WTC11 (cell line): ENCODE measurements at places on chromosomes 1 and 21. TPM values are rescaled to one million over a fixed set of nuclear protein-coding genes. Genes with fewer than 3 reads are reported as not detected.

DNA sequence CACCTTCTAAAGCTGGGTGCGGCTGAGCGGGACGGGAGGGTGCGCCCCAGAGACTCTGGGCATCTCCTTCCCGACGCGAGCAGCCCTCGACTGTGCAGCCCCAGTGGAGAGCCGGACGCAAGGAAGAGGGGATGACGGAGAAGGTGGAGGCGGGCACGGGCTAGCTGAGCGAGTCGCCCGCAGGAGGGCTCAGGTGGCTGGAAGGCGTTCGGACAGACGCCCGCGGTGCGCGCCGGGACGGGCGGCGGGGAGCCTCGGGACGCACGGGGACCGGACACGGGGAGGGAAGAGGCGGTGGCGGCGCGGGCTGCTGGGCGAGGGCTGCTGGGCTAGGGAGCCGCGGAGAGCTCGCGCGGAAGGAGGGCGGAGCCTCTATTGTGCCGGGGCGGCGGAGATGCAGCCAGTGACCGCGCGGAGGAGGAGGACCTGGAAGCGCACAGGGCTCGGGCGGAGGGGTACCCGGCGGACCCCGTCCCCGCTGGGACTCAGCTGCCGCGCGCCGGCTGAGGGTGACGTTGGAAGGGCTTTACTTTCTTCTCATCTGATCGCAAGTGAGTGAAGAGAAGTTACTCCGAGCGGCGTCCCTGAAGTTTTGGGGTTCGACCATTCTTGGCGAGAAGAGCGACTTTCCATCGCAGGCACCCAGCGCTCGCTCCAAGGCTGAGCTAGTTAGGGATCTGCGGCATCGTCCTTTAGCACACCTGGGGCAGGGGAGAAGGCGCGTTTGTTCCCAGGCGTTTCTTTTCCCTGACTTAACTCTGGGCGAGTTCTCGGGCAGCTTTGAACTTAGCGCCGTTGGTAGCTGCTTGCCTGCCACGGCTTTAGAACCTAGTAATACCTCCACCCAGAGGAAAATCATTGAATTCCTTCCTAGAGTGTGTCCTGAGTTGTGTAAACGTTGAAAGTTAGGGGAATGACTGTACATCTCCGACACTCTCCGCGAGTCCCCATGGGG is at the start of gene OLFML2B:
Gene OLFML2B, minus strand, starts transcription at position 323 of the 955 bp plus-strand sequence. CDS start 439 bp downstream, outside the sequence.
- H3K27ac ChIP-seq = no peak within 1 kb of the TSS
- H3K4me1 ChIP-seq = peaks cover 32% of the 10 kb centered on the region
- peak within 1 kb of the TSS; percentile 86 for H3K4me3 ChIP-seq
- peaks cover 65% of the 10 kb centered on the region for H3K27me3 ChIP-seq

DNA sequence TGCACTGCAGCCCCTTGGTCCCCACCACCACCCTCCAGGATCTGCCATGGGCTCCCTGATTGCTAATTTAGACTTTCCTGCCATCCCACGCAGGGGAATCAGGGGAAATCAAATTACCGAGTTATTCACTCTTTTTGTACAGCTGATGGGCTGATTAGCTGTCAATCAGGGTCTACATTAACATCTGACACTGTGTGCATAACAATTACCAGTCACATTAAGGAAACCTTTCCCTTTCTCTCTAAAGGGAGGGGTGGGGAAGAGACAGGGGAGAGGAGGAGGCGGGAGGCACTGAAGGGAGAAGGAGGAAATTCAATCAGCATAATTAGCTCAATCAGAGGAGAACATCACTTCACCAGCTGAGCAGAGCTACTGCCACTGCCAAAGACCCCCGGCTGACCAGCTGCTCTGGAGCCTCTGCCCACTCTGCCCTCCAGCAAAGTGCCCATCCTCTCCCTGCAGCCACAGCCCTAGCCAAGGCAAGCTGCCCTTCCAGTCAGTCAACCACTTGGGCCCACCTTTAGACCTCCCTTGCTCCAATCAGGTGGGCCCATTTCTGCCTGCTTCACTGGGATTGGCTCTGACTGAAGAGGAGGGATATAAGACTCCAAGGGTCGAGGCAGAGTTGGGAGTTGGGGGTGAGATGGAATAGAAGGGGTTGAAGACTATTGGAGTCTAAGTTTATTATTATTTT is 199.3 kb upstream of the ZC3H12A start:
- DNase-seq = no peak
- H3K4me1 ChIP-seq = peaks cover 32% of the 10 kb centered on the region
- no peaks in the 10 kb centered on the region; the same call in 1 of the 2 replicates for H3K27me3 ChIP-seq
- H3K36me3 ChIP-seq = peaks cover 5% of the 10 kb centered on the region
- no peak overlapping the region for H3K27ac ChIP-seq

GRCh38 chr1:217363319-217363718 is 267.6 kb downstream of the GPATCH2 start:
- no peak for DNase-seq
- H3K27me3 ChIP-seq = peaks cover 24% of the 10 kb centered on the region
- H3K4me1 ChIP-seq = 0 out of 2 replicates have a peak, but pooled peaks cover 4% of the 10 kb centered on the region
- no peak overlapping the region for H3K4me3 ChIP-seq

DNA sequence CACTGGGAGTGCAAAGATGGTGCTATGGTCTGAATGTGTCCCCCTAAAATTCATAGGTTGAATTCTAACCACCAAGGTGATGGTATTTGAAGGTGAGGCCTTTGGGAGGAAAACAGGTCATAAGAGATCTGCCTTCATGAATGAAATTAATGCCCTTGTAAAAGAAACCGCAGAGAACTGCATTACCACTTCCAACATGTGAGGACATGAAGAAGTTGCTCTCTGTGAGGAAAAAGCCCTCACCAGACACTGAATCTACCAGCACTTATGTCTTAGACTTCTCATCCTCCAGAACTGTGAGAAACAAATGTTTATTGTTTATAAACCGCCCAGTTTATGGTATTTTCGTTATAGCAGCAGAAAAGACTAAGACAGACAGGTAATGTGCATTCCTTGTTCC is 224.7 kb upstream of the C1orf87 start:
- no peaks in the 10 kb centered on the region for H3K4me1 ChIP-seq
- H3K27me3 ChIP-seq = no peaks in the 10 kb centered on the region
- no peak overlapping the region for H3K27ac ChIP-seq

- peaks cover 10% of the 10 kb centered on the region for H3K4me1 ChIP-seq
- H3K36me3 ChIP-seq = no peaks in the 10 kb centered on the region
- DNase-seq = no peak
- H3K4me3 ChIP-seq = no peak overlapping the region
These were observed 2.0 kb downstream of the PCP4 start for GRCh38 chr21:39869141-39869818.

DNA sequence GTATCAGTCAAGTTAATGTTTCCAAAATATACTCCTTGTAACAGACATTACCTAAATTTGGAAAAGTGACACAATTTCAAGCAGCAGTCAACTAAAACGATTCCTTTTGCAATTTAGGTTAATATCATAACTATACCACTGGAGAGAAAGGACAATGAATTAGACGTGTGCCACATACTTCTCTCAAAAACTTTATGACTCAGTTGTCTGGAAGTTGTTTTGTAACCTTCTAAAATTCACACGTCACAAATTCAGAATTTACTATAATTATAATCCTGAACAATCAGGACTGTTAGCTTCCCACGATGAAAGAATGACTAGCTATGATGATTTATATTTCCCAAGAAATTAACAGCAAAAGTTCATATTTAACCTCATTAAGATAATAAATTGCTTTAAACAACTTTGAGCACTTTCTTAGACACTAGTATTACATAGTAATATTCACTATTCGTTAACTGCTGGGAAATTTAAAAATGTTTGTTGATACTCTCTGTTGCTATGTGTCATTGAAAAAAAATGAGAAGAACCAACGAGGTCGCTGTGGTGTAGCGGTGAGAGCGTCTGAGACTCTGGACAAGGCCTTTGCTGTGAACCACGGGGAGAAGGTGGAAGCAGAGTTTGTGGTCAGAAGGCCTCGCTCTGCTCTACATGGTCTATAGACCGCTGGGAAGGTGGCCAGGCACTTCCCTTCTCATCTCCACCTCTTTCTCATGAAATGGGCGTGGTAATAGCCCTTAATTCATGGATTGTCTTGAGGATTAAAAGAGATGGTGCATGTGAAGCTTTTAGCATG is 27.9 kb upstream of the BATF3 start:
- no peak for DNase-seq
- H3K4me1 ChIP-seq = no peaks in the 10 kb centered on the region
- no peak overlapping the region for H3K27ac ChIP-seq
- peaks cover 38% of the 10 kb centered on the region for H3K36me3 ChIP-seq

- H3K4me3 ChIP-seq = no peak overlapping the region
- no peak for DNase-seq
- peaks cover 8% of the 10 kb centered on the region for H3K4me1 ChIP-seq
- H3K36me3 ChIP-seq = peaks cover 9% of the 10 kb centered on the region
- H3K27me3 ChIP-seq = no peaks in the 10 kb centered on the region; the same call in 1 of the 2 replicates
These were observed 44.9 kb downstream of the EVA1C start for GRCh38 chr21:32457360-32457840.

GRCh38 chr1:19033926-19034680 is 77.6 kb upstream of the IFFO2 start:
- no peak overlapping the region for H3K27ac ChIP-seq
- H3K4me3 ChIP-seq = no peak overlapping the region
- H3K4me1 ChIP-seq = no peaks in the 10 kb centered on the region
- no peaks in the 10 kb centered on the region for H3K36me3 ChIP-seq
- peak; percentile 8 for DNase-seq
- H3K27me3 ChIP-seq = no peaks in the 10 kb centered on the region

GRCh38 chr1:93851878-93852277 is 27.1 kb downstream of the DNTTIP2 start:
- H3K4me3 ChIP-seq = no peak overlapping the region
- H3K27ac ChIP-seq = no peak overlapping the region
- peaks cover 2% of the 10 kb centered on the region; the same call in 1 of the 2 replicates for H3K4me1 ChIP-seq
- no peak for DNase-seq
- peaks cover 12% of the 10 kb centered on the region for H3K27me3 ChIP-seq

DNA sequence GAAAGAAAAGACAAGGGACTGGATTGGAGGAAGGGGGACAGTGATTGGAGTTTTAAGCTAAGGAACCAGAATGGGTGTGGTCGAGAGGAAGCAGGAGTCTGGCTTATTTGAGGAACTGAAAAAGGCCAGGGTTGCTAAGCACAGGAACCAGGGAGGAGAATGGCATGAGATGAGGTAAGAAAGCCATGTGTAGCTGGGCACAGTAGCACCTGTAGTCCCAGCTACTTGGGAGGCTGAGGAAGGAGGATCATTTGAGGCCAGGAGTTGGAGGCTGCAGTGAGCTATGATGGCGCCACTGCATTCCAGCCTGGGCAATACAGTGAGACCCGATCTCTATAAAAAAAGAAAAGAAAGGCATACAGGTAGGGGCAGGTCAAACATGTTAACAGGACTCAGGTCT is 8.1 kb upstream of the KHDRBS1 start:
- H3K4me3 ChIP-seq = no peak overlapping the region
- H3K27me3 ChIP-seq = peaks cover 4% of the 10 kb centered on the region; the same call in 1 of the 2 replicates
- H3K36me3 ChIP-seq = no peaks in the 10 kb centered on the region
- DNase-seq = no peak
- H3K4me1 ChIP-seq = peaks cover 28% of the 10 kb centered on the region

GRCh38 chr1:6157528-6158174 is 22.5 kb downstream of the CHD5 start:
- H3K4me1 ChIP-seq = peaks cover 6% of the 10 kb centered on the region
- no peak overlapping the region for H3K27ac ChIP-seq
- no peak overlapping the region for H3K4me3 ChIP-seq
- no peak for DNase-seq

DNA sequence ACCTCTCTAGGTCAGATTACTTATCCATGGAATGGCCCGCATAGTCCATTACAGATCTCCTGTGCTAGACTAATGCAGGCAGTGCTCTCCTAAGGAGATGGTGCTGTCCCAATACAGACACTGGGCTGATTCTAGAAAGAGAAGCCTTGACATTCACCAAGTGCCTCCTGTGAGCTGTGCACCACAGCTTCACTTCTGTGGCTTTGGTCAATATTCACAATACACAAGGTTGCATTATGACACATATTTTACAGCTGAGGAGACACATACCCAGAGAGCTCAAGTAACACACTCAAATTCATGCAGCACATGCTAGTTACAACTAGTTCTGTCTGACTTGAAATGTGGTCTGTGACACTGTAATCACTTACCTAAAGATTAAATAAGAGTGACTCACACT is 59.4 kb upstream of the LRRC8B start:
- H3K27ac ChIP-seq = no peak overlapping the region
- H3K4me1 ChIP-seq = no peaks in the 10 kb centered on the region
- H3K27me3 ChIP-seq = no peaks in the 10 kb centered on the region; the same call in 1 of the 2 replicates
- no peak overlapping the region for H3K4me3 ChIP-seq
- no peaks in the 10 kb centered on the region for H3K36me3 ChIP-seq

DNA sequence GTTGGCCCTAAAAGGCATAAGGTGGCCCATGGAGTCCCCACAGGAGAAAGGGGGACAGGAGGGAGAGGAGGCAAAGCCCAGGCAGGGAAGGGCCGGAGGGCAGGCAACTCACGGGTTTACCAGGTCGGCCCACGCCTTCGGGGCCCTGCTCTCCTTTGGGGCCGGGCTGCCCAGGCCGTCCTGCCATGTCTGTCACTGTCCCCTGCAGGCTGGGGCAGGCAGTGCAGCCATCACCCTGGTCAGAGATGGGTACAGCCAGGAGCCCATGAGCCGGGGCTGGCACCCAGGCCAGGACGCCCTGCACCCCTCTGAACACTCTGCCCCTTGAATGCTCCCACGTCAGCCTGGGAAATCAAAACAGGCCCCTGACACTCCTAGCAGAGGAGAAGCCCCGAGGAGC is 19.8 kb downstream of the COL16A1 start:
- H3K4me3 ChIP-seq = no peak overlapping the region
- no peaks in the 10 kb centered on the region; the same call in 1 of the 2 replicates for H3K27me3 ChIP-seq
- no peaks in the 10 kb centered on the region for H3K36me3 ChIP-seq
- DNase-seq = peak; percentile 81
- H3K27ac ChIP-seq = no peak overlapping the region

GRCh38 chr1:150282558-150282958 is 204 bp downstream of the CIART start:
- H3K27me3 ChIP-seq = peaks cover 36% of the 10 kb centered on the region
- peaks cover 18% of the 10 kb centered on the region for H3K36me3 ChIP-seq
- peak overlapping the region; percentile 91 for H3K4me3 ChIP-seq
- peaks cover 22% of the 10 kb centered on the region for H3K4me1 ChIP-seq
- peak overlapping the region; percentile 95 for H3K27ac ChIP-seq

USH2A gene
- total RNA-seq = 0.07 to 0.37 TPM (median 0.32 TPM) in 3 replicates

OR2L13 gene
- not detected in 3 replicates for total RNA-seq

TNFRSF14 gene
- 0.73 to 1.1 TPM (median 0.87 TPM) in 3 replicates for total RNA-seq

TP73 gene
- 5.7 to 6.4 TPM (median 5.8 TPM) in 3 replicates for total RNA-seq

GJC2 gene
- 0.72 to 1.2 TPM (median 0.87 TPM) in 3 replicates for total RNA-seq
